ENCODE measurements at places on chromosomes 4 and X.
A peak's percentile ranks its signal among the peaks of the same experiment; 100 is the strongest.

GRCh38 chr4:111890412-111890811, 254.8 kb upstream of the FAM241A start:
- DNase-seq: no peak

GRCh38 chrX:13590207-13590606, 20.8 kb downstream of the EGFL6 start:
- DNase-seq: no peak

- DNase-seq: no peak
These were observed 51.7 kb downstream of the UBE2NL start for GRCh38 chrX:143935601-143936000.

DNA sequence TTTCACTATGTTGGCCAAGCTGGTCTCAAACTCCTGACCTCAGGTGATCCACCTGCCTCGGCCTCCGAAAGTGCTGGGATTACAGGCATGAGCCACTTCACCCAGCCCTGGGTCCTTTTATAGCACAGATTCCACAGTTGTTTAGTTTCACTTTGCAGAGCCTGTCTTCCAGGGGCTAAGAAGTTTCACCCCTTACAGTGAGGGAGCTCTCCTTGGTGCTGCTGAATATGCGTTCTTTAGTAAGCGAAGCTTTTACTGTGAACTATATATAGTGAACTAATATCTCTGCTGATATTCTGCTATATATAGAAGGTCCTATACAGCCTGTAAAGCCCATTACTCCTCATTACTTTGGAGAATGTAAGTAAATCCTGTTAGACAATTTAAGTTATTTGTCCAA, 4.2 kb downstream of the TCEAL6 start:
- peak; percentile 2 for DNase-seq

GRCh38 chr4:189822326-189822725, 118.3 kb upstream of the FRG1 start:
- DNase-seq: no peak

GRCh38 chr4:109921384-109921808, 8.7 kb downstream of the EGF start:
- peak; percentile 71 for DNase-seq

- no peak for DNase-seq
These were observed 54.8 kb downstream of the DHX15 start for GRCh38 chr4:24529555-24529954.
